ENCODE measurements at places on chromosomes 4 and X.

- DNase-seq = no peak
Measured at GRCh38 chrX:123361371-123361770, 177.3 kb downstream of the GRIA3 start.

- DNase-seq = no peak
Measured at GRCh38 chrX:46582966-46583365, 9.4 kb downstream of the CHST7 start.

DNA sequence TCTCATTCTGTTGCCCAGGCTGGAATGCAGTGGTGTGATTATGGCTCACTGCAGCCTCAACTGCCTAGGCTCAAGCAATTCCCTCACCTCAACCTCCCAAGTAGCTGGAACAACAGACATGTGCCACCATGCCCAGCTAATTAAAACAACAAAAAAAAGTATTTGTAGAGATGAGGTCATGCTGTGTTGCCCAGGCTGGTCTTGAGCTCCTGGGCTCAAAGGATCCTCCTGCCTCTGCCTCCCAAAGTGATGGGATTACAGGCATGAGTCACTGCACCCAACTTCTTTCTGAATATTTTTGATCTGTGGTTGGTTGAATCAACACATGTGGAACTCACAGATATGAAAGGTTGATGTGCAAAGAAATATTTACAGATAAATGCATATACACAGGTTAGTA is 18.5 kb upstream of the SEPTIN11 start:
- no peak for DNase-seq

- no peak for DNase-seq
Measured at GRCh38 chrX:102976286-102976685, 39.2 kb downstream of the RAB40AL start.

GRCh38 chr4:41935652-41936021 is 408 bp downstream of the TMEM33 start:
- no peak for DNase-seq

GRCh38 chrX:2516623-2517022 is 15.8 kb upstream of the DHRSX start:
- DNase-seq = no peak

DNA sequence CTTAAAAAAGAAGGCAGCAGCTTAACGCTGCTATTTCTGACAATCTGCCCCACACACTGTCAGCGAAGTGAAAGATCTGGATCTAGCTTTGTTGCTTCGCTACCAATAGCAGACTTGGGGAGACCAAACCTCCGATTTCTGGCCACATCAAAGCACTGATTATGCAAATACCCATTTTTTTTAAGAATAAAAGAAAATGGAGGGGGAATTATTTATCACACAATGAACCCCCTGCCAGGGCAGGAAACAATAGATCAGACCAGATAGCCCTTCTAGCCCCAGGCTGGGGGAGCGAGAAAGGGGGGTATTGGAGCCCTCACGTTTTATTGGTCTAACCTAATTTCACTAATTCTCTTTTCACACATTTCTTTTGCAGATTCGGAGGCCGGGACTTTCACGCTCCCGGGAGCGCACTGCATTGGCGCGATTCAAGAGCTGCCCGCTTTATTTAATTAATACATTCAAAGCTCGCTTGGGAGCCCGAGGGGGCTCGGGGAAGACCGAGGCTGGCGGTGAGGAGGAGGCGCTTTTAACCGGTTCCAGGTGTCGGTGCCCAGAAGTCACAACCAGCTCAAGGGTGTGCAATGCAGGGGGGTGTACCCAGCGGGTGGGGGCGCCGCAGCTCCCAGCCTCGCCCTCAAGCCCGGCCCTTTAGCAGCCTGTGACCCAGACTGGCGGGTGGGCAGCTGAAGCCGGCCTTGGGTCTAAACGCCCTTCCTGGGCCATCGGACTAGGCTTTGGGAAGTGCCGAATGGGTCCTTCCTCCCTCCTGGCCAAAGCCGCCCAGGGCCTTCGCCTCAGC is 5.5 kb downstream of the NEUROG2 start:
- no peak for DNase-seq

GRCh38 chrX:37829721-37830120 is 17.6 kb downstream of the DYNLT3 start:
- no peak for DNase-seq

DNA sequence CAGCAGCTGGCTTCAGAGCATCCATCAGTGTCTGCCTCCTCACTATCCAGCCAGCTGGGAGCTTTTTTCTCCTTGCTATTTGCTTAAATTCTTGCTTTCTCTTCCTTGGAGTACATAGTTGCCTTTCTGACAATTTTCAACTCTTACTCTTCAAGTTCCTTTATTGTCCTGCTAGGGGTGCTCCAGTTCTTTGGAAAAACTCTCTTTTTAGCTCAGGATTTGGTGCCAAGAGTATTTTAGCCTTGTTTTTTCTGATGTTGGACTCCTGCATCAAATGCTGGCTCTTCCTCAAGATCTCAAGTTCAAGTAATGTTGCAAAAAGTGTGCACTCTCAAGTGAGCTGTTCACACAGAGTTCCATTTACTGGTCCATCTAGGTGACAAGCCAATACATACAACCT is 126.4 kb downstream of the KDR start:
- DNase-seq = no peak
